ENCODE measurements at places on chromosomes 2 and 18.
A peak's percentile ranks its signal among the peaks of the same experiment; 100 is the strongest.

DNA sequence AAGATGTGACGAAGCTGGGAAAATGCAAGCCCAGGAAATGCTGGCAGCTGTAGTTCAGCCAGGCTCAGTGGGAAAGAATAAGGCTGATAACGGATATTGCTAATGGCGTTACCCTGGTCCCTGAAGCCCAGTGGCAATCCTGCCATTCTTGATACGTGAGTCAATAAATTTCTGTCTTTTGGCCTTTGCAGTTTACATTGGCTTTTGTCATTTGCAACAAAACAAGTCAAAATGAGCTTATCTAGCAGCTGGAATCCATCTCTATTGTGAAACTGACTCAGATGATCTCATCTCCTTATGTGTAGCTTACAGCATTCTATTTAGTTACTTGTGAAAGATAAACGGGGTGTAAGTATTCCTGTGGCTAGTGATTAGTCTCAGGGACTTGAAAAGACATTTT is 43.8 kb downstream of the ARL6IP6 start:
- no peak for DNase-seq

DNA sequence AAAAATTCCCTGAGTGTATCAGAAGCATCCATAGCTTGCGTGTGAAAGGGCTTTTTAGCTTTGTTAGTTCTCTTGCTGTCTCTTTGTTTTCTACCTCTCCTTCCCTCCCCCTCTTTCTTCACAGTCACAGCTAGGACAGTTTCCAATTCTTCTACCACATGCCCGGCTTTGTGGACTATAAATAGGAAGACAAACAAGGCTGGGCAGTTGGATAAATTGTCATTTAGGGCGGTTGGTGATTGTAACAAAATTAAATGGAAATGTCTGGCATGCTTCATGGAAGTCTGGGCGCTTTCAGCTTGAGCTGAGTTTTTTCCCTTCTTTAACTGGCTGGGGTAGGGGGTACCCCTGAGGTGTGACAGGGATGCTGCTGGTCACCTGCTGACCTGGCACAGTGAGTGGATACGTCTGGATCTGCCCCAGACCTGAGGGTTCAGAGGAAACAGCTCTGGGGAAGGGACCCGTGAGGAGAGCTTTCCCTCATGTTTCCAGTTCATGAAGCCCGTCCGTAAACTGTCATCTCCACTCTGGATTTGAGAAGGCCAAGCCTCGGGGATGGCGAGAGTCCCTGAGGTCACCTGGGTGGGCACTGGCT is 29.0 kb upstream of the GIGYF2 start:
- no peak for DNase-seq

- DNase-seq: no peak
These were observed 34.5 kb downstream of the MTERF4 start for GRCh38 chr2:241067501-241068135.

DNA sequence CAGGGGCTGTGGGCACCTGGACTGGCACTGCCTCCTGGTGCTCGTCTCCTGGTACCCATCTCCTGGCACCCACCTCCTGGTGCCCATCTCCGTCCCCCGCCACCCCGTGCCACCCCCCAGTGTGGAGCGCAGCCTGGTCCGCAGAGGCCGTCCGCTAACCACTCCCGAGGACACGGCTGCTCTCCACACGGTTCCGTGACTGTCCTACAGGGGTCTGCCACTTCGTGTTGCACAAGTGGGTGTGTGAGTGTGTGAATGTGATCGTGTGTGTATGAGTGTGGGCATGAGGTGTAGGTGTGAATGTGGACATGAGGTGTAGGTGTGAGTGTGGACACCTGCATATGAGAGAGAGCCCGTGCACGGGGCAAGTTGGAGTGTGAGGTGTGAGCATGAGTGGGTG is 119.4 kb upstream of the HS6ST1 start:
- DNase-seq: no peak

DNA sequence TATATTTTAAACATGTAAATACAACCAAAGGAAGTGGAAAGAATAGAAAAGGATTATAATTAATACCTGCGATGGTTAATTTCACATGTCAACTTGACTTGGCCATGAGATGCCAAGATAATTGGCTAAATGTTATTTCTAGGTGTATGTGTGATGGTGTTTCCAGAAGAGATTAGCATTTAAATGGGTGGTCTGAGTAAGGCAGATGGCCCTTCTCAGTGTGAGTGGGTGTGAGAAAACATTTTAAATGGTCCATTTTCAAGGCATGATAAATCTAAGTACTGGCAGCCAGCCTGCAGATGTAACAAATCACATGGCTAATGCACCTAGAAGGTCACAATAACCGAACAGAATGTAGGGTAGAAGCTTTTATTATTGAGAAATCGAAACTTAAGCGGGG is 99.6 kb upstream of the CDH7 start:
- no peak for DNase-seq

DNA sequence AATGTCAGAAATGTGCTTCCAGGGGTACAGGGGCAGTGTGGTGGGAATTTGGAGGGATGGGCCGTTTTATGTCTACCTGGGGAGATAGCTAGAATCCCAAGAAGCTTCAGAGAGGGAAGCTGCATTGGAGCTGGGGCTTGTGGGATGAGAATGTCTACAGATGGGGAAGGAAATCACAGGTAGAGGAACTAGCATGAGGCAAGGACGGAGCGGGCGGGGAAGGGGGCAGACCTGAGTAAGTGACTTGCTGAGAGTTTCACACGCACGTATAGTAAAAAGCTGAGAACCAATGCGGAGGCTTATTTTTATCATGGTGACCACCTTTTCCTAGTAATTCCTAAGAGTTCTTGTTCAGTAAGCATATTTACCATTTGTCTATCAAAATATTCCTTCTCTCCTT is 6.3 kb downstream of the C2orf80 start:
- no peak for DNase-seq

- no peak for DNase-seq
These were observed 19.6 kb upstream of the STON1 start for GRCh38 chr2:48510329-48510728.

DNA sequence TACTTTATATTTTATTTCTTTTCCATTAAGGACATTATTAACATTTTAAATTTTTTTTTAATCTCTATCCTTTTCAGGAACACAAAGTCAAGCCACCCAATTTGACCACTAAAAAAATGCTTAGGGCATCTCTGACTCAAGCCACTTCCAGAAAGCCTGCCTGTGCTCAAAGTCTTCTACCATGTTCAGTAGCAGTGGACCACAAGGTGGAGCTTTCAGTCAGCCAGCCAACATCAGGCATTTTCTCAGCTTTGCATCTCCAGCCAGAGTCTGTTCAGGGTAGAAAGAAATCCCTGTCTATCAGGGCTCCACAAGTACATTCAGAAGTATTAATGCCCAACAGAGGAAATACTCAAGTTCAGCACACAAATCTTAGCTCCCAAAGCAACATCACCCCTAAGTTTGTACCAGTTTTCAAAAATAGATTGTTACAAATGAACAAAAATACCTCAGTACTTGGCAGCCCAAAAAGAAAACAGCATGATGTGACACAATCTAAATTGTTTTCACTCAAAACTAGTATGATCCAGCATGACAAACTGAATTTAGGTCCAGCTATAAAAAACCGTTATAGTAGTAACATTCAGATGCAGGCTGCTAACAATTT is 37.6 kb downstream of the C18orf63 start:
- peak; percentile 56 for DNase-seq

GRCh38 chr18:48634975-48635374 is 96.1 kb downstream of the CTIF start:
- DNase-seq: no peak

DNA sequence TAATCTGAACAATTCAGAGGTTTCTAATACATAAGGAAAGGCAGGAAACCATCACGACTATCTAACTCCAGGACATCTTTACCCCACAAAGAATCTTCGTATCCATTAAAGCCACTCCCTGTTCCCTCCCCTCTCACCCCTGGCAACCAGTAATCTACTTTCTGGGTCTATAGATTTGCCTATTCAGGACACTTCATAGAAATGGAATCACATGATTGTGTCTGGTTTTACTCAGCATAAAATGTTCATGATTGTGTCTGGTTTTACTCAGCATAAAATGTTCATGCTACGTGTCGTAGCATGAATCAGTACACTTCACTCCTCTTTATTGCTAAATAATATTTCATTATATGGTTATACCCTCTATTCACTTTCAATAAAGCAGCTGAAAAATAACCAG is 11.6 kb downstream of the FECH start:
- DNase-seq: no peak

DNA sequence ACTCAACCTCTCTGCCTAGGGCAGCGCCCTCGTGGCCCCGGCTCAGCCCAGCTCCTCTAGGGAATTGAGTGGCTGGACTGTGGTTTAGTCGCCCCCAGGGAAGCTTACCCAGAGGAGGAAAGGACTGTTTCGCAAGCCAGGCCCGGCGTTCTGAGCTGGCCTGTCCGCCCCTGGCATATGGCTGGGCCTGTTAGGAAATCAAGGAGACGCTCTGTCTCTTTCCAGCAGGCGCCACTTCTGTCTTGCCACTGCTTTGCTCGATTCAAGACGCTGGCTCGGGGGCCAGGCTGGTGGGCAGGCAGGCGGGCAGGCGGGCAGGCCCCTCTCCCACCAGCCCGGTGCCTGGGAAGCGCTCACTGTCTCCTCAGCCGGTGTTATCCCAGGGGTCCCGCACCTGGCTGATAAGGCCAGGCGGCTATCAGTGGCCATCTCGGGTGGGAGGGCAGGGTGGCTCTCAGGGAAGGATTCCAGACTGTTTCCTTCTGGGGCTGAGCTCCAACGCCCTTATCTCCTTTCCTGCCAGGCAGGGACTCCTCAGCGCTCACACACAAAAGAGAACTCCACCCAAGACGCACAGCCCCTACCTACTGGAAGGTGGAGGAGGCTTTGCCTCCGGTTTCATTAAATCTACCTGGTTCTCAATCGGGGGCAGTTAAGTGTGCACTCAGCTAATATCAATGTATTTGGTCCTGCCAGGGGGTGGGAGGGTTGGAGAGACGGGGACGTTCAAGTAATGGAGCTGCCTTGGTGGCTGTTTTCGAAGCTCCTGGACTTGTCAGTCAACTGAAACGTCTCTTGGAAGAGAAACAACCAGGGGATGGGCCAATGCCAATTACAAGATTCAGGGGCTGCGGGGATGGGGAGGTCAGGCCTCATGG is 109.1 kb downstream of the SMAD7 start:
- DNase-seq: peak; percentile 46

DNA sequence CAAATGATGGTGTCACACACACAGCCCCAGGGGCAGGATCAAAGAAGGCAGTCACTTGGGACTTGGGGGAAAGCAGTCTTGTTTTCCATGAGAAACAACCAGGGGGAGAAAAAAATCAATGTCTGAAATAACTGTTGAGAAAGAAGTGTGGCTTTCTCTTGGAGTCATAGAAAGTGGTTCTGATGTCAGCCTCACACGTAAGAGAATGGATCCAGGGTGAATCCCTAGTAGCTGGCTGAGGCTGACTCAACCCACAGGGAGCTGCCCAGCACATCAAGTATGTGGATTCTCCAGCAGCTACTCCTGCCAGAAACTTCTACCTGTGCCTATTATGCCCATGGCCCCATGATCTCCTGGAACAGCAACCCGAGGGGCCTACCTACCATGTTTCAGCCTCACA is 33.6 kb upstream of the ZBTB7C start:
- DNase-seq: no peak

GRCh38 chr2:105177536-105178254 is 63.8 kb upstream of the GPR45 start:
- DNase-seq: no peak

DNA sequence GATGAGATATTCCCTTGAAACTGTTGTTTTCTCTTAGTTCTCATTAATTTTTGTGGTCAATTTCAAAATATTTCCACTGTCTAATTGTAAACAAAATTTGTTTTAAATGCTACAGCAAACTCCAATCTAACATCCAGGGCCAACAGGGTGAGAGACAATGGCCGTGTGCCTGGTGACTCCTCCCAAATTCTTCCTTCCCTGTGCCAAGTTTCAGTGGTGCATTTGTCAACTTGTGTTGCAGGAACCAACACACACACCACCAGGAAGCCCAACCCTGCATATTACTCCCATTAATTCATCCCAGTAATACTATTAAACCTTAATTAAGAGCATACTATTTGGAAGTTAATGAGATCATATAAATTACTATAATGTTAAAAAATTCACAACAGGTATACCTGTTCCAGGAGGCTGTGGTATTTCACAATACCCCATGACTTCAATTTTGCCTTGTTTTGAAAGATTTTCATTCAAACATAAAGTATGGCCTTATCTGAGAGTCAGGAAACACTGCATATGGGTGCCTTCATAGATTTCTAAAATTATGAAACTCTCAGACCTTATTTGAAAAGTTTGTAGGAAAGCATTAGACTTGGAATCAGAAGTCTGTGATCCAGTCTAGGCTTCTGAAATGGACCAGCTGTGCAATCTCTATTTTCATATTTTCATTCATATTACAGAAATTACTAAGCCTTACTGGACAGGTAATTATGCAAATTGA is 1.1 kb downstream of the SERPINB2 start:
- no peak for DNase-seq

DNA sequence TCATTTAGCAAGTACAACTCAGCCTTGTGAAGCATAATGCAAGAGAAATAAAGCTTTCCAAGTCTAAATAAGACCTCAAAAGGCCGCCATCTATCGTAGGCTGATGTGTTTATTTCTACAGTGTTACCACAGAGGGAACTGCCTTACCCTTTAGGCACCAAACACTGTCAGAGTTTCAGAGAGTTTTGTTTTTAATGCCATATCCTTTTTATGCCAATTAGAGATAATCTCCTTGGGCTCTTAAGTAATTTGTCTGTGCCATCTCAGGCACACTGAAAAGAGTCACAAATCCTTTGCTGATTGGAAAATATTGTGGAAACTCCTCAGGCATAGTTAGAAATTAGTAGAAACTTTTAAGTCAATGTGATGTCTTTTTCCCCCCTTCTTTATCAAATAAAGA is 797.1 kb downstream of the SLC4A3 start:
- DNase-seq: no peak

- no peak for DNase-seq
These were observed 274.0 kb downstream of the DLGAP1 start for GRCh38 chr18:4181086-4181485.

- DNase-seq: no peak
These were observed 125.1 kb downstream of the ATL2 start for GRCh38 chr2:38251940-38252339.

DNA sequence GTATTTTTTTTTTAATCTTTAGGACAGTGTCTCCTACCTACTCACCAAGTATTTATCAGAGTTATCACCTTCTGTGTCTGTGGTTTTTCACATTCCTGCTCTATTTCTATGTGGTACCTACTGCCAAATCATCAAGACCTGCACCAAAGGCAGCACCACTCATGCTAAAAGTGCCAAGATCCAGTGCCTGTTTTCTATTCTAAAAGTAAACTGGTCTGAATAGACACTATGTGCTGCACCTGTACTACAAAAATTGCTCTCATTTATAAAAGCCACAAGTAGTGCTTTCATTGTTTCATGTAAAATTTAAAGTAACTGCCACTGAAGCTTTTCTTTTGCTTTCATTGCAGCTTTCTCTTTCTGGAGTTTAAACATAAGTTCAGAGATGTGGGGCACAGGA is 103.9 kb upstream of the GULP1 start:
- no peak for DNase-seq
